Cardiac atrium fibroblast (primary cell): ENCODE measurements at places on chromosomes 7 and 10. TPM values are rescaled to one million over a fixed set of nuclear protein-coding genes. Genes with fewer than 3 reads are reported as not detected.

The MBL2 gene
- not detected in 2 replicates for total RNA-seq

The SSMEM1 gene
- not detected in 2 replicates for total RNA-seq

The INHBA gene
- 1.4 and 2.1 TPM in 2 replicates for total RNA-seq

The MMP21 gene
- total RNA-seq, result not detected in 2 replicates

The KCP gene
- total RNA-seq, result not detected in 2 replicates

The CCDC146 gene
- total RNA-seq, result 1.9 and 4.2 TPM in 2 replicates

The MSS51 gene
- 0.65 and 1.3 TPM in 2 replicates for total RNA-seq
